ACHN (cell line): ENCODE measurements at places on chromosomes 7 and 10.

- no peak for DNase-seq
These were observed 44.2 kb upstream of the A1CF start for GRCh38 chr10:50929670-50930069.

GRCh38 chr7:115526278-115526677 lies 504.3 kb downstream of the TFEC start:
- DNase-seq, result no peak

- no peak for DNase-seq
These were observed 282.7 kb upstream of the FZD8 start for GRCh38 chr10:35924759-35925158.

GRCh38 chr7:55185941-55186609 lies 167.3 kb downstream of the EGFR start:
- peak; percentile 97 for DNase-seq

- no peak for DNase-seq
These were observed 47.7 kb upstream of the MGAM2 start for GRCh38 chr7:142063551-142064442.

- peak; percentile 93 for DNase-seq
These were observed at the start of gene FAM221A for GRCh38 chr7:23679898-23680413. Gene FAM221A (plus strand): TSS chr7:23680199. CDS start chr7:23680219, 20 bp downstream.

GRCh38 chr10:24853661-24854060 lies 98.7 kb downstream of the PRTFDC1 start:
- no peak for DNase-seq

- no peak for DNase-seq
These were observed 170.8 kb upstream of the BET1 start for GRCh38 chr7:94174956-94175355.

GRCh38 chr10:59382831-59383295 lies 20.5 kb upstream of the FAM13C start:
- no peak for DNase-seq
